ENCODE measurements at places on chromosomes 5 and 9.

DNA sequence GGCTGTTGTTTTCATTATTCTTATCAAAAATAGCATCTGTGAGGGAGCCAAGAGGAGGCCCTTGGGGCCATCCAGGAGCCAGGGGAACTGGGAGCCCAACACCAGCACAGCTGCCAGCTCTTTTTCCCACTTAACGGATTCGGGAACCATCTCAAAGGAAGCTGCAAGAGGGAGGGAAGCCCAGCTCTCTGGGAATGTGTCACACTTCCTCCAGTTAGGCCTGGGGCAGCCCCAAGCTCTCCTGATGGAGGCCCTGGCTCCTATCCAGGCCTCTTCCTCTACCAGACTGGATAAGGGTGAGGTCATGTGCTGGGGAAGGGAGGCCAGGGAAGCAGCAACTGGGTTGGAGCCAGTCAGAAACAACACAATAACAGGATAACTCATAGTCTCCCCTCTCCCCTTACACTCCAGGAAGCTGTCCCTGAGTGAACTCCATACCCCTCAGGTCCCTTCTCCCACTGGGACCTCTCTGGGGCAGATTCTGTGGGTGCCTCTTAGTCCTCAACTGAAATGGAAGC, 12.7 kb downstream of the CSF2 start:
- no peak for DNase-seq

DNA sequence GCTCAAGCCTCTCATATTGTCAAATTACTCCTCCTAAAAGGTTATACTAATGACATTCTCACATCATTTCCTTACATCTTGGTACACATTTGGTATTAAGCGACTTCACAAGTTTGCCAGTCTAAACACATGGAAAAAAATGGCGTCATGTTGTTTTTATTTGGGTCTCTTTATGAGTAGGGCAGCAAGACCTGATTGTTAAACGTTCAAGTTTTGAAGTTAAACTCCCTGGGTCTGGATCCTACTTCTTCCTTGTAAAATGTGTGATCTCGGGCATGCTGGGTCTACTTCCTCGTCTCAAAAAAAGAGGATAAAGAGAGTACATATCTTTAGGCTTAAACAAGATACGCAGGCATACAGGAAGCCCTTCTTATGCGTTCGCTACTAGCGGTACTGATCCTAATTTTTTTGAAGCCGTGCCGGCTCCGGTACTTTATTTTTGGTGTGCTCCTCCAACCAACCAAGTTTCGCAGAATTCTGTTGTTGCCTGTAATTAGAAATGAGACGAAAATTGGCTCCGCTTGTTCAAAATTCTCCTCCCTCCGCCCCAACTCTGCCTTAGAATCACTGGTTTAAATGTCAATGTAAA, 596 bp upstream of the CDC37L1 start:
- DNase-seq, result no peak

GRCh38 chr5:149238540-149238939, 33.1 kb upstream of the AFAP1L1 start:
- DNase-seq, result no peak

DNA sequence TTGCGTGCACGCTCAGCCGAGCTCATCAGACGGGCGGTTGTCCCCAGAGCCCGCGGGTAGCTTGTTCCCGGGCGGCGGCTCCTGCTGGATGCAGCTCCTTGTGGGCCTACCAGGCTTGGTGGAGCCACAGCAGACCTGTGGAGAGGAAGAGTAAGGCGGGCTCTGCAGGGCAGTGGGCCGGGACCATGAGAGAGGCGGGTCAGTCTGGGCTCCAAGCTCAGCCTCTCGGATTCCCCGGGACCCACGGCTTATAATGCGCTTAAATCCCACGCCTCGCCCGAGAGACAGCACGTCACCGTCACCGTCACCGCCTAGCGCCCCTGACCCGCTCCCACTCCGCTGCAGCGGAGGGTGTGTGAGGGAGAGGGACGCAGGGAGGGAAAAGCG, 1.9 kb upstream of the ANKRD18A start:
- no peak for DNase-seq

DNA sequence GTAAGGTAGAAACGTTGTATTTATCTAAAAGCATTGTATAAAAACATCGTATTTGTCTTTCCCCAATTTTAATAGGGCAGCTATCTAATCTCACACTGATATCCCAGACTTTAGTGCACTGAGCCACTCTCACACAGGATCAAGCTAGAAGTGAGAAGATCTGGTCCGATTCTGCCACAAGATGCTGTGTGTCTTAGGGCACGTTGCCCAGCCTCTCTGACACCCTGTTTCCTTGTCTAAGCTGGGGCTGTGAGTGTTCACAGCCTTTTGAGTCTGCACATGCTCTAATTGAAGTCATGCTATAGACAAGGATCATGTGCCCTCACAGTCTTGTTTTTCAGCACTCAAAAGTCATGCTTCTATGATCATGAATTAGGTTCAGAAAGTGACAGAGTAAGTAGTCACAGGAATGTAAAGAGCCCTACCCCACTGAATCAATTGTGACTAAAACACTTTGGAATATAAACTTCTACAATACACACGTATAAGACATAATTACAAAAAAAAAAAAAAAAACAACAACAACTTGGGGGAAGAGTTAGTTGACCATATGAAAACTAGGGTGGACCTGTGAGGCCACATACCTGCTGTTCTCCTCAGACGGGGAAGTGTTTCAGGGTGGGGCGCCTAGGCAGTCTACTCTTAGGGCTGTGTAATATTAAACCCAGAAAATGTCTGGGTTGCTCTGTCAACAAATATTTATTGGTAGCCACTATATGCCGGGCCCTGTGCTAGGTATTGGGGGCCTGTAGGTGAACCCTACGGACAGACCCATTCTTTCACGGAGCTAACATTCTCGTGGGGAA, 893 bp upstream of the ABLIM3 start:
- DNase-seq, result no peak

DNA sequence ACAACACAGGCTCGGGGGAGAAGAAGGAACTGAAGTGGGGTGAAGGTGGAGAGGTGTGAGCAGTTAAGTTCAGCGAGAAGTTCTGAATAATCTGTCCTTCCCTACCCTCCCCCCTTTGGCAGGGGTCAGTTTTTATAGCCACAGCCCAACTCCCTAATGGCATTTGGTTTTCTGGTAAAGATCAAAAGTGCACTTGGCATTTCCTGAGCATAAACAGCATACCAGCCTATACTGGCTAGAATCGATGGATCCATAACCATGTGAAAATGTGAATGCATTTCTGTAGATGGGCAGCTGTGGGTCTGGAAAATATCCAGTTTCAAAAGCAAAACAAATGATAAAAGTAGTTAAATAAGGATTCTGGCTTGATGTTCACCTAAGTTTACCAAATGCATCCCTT, 410.9 kb downstream of the PLK2 start:
- no peak for DNase-seq

DNA sequence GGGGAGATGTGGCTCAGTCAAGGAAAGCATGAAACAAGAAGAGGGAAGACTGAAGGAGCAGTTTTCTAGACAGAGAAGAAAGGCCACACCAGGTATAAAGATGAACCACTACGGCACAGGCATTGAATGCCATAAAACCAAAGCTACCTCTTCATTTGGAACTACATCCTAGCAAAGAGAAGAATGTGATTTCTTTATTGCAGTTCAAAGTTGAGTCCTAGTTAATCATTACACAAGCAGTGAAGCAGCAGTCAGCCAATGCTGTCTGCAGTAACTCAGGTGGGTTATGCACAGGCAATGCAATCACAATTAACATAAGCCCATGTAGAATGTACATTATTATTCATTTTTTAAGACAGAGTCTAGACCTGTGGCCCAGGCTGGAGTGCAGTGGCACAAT, 21.7 kb upstream of the PCAT7 start:
- DNase-seq, result no peak

DNA sequence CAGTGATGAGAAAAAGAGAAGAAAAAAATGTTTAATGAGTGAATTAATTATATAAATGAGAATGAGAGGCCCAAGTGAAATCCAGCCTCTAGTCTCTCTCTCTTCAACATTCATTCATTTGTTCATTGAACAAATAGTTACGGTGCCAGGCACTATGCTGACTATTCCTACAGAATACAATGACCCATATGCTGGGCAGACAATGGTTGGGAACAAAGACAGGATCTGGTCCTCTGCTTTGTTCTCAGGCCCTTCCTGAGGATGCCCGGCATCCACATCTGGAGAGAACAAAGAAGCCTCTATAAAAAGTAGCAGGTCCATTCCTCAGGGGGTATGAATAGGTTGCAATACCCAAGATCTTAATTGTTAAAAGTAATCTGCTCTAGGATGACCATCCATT, 6.9 kb downstream of the ADAM19 start:
- no peak for DNase-seq

DNA sequence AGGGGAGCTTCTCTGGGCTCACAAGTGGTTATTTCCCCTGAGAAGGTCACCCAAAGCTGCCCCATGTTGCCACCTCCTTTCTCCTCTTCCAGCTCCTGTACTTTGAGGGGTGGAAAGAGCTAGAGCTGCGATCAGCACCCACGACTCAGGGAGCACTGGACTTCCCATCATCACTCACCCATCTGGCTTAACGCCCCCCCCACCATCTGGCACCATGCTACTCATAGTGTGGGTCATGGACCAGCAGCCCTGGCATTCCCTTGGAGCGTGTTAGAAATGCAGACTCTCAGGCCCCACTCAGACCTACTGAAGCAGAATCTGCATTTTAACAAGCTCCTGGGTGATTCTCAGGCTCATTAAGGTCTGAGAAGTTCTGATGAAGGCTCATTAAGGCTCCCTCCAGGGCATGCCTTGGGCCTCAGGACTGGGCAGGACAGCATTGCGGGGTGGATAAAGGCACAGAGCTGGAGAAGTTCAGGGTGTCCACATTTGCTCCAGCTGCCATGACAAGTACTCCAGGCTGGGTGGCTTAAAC, 67.3 kb downstream of the GALNT12 start:
- no peak for DNase-seq

DNA sequence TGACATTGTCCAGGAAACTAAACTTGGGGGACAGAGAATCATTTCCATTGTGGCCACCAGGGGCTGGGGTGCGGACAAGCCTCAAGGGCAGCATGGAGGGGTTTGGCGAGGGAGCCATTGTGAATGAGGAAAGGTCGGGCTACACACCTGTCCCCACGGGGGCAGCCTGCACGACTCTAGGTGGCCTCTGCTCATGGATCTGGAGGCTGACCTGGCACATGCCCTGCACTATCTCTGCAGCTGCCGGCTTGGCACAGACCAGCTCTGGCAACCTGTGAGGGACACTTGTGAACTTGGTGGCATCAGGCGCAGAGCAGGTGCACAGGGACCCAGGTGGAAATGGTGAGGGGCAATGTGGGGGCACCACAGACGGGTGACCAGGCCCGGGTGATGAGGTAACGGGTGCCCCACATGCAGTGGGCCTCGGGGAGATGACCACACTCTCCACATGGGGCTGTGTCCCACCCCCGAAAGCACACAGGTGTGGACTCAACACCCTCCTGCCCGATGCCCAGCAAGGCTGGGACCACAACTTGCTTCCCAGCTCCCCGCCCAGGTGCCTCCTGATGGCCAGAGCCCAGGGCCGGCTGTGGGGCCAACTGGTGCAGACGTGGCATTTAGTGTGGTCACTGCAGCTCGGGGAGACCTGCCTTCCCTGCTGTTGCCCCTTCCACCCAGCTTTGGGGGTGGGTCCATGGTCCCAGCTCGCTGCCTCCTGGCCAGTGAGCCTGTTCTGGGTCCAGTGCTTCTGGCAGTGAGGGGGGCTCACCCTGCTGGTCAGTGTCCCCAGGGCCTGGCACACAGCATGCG, 60.9 kb upstream of the UBAC1 start:
- DNase-seq, result no peak

- no peak for DNase-seq
Observed at GRCh38 chr5:171617817-171618591, 167.6 kb upstream of the SMIM23 start.

- DNase-seq, result no peak
Observed at GRCh38 chr5:161085056-161085455, 233.0 kb upstream of the ATP10B start.

GRCh38 chr9:100785946-100786345, 208.1 kb downstream of the CAVIN4 start:
- DNase-seq, result no peak

GRCh38 chr5:175206669-175207068, 237.3 kb downstream of the DRD1 start:
- DNase-seq, result no peak

DNA sequence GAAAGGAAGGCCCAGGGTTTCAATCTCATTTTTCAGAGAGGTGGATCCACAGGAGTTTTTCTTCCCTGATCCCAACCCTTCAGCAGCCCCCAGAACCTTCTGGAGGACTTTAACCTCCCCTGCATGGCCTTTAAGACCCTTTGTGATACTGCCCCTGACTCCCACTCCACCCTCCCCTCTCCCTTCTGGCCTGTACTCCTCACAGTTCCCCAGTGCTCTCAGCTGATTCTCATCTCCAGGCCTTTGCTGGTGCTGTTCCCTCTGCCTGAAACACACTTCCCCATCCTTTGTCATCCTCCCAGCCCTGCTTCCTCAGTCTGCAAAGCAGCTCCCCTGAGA, 18.5 kb downstream of the NEURL1B start:
- DNase-seq, result no peak

- DNase-seq, result no peak
Observed at GRCh38 chr9:122060481-122060880, 32.6 kb downstream of the TTLL11 start.

- DNase-seq, result peak; percentile 55
Observed at GRCh38 chr9:111759762-111760639, 34.7 kb downstream of the SHOC1 start.

DNA sequence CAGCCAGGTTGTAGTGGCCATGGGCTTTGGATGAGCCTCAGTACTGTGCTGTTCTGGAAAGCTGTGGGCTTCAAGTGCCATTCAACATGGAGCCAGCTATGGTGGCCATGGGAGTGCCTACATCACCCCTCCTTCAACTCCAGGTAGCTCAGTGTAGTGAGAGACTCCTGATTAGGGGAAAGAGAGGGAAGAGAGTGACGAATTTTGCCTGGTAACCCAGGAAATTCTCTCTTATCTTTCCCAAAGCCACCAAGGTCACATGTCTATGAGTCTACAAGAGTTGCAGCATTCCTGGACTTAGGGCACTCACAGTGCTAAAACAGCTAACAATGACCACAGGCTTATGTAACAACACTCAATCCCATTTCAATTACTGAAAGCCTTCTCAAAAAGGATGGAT, 81.7 kb upstream of the SPTLC1 start:
- DNase-seq, result no peak

DNA sequence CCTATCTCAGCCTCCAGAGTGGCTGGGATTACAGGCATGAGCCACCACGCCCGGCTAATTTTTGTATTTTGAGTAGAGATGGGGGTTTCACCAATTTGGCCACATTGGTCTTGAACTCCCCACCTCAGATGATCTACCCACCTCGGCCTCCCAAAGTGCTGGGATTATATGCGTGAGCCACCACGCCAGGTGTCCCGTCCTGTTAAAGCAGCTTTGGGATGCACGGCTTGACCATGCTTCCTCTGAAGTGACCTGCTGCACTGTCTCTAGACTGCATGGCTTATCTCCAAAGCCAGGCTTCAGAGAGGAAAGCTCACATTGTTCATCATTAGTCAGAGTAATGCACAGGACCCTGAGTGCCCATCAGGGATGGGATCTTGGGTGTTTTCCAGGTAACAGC, 45.4 kb downstream of the SEMA4D start:
- DNase-seq, result no peak

GRCh38 chr9:76255781-76256455, 138.3 kb downstream of the RFK start:
- no peak for DNase-seq

GRCh38 chr9:99744132-99744531, 77.6 kb upstream of the NR4A3 start:
- no peak for DNase-seq

All from stimulated activated CD4-positive, alpha-beta T cell treated with anti-CD3 and anti-CD28 coated beads, Interleukin-2, amount 100 ng/mL, for 24 hours (primary cell).